ENCODE measurements at places on chromosomes 5 and 9. TPM values are rescaled to one million over a fixed set of nuclear protein-coding genes. Genes with fewer than 3 reads are reported as not detected.

The NR5A1 gene
- not detected for total RNA-seq

GRCh38 chr5:442335-443238 lies at the start of gene EXOC3:
EXOC3 (plus strand) TSS chr5:443176; CDS start chr5:446206, 3,030 bp downstream.
- DNase-seq = no peak

- no peak for DNase-seq
These were observed 131.4 kb downstream of the COMMD10 start for GRCh38 chr5:116216246-116216645.

The NR2F1 gene
- 28.7 TPM for total RNA-seq

DNA sequence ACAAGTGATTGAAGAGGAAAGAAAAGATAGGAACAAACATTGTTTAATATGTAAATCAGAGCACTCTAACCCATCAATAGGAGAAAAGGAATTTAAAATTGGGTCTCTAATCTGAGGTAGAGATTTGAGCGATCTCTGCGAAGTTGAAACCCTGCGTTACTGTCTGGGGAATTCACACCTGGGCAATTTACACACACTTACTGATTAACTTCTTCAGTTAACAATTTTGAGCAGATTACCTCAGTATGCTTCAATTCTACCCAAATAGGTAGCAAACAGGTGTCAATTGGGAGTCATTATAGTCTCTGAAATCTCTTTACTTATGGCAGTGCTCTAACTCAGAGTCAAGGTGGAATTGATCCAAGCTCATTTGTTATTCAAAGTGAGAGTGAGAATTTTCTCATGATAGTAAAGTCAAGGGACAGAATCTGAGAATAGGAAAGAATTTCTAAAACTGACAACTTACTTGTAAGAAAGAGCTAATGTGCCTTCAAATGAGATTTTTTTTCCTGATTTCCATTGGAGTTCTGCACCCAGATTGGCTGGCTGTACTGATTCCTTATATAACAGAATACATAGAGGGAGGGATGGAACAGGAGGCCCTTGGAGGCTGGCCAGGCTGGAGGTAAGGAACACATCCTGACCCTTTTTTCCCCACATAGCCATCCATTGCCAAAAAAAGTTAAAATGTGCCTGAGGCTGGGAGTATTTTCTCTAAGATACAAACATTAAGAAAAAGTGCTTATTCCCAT lies 27.1 kb upstream of the IFNA14 start:
- DNase-seq = no peak

DNA sequence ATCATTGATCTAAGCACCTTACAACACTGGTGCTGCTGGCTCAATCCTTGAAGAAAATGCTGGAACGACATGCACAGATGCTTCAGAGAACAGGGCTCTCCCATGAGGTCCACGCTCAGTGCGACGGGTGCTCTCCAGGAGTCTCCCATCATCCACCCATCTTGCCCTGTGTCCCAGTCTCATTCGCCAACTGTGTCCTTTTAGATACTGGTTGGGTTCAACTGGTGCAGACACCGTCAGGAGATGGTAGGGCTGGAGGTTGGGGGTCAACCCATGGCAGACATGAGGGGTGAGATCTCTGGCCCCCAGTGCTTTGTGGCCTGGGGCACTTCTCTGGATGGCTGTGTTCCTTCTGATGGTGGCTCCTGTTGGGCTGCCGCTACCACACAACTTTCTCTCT lies 1.6 kb upstream of the OBP2B start:
- DNase-seq = no peak

DNA sequence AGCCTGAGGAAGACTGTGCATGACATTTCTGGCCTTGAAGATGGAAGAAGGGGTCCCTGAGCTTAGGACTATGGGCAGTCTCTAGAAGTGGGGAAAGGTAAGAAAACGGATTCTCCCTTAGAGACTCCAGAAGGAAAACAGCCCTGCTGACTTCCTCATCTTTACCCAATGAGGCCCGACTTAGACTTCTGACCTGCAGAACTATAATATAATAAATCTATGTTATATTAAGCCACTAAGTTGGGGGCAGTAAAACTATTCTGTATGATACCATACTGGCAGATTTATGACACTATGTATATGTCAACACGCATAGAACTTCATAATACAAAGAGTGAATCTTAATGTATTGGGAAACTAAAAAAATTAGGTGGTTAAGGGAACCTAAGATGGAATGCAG lies 422.0 kb downstream of the PLK2 start:
- no peak for DNase-seq
